ENCODE measurements at places on chromosomes 2 and 18.

DNA sequence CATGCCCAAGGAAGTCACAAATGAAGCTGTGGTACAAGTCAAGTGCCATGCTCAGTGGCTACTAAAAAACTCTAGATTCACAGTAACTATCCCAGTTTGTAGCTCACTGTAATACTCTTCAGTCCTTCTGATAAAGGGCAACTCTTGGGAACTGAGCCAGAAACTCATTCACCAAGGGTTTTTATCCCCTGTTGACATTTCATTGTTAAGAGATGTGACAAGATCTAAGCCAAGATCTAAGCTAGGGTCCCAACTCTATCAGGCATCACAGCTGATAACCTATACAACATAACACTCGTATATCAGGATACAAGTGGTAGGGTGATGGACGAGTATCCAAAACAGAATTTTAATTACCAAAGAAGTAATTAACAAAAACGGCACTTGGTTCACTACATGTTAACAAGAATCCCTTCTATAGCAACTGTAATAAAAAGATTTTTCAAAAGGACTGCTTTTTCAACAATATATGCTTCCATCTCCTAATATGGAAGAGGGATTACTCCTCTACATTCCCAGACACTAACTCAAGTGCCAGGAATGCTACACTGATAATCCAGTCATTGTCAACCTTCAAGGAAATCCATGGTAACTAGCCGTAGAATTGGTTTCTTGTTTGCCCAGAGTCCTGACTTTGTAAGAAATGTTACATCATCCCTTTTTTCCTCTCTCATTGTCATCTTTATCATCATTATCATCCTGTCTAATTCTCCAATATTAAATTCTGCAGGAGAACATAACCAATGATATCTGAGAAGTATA, 111.7 kb downstream of the CDH2 start:
- DNase-seq = no peak

DNA sequence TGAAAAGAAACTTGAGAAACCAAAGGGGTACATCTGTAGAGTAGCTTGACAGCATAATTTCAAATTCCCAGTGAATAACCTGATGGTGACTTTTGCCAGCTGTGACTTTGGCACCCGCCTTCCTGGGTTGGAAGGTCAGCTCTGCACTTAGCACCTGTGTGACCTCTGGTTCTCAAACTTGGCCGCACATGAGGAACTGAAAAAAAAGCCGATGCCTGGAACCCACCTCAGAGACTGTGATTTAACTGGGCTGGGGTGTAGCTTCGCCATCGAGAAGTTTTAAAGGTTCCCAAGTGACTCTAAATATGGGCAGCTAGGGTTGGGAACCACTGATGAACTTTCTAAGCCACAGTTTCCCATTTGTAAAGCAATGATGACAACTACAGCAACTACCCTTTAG, 6.5 kb downstream of the EFEMP1 start:
- DNase-seq = no peak

DNA sequence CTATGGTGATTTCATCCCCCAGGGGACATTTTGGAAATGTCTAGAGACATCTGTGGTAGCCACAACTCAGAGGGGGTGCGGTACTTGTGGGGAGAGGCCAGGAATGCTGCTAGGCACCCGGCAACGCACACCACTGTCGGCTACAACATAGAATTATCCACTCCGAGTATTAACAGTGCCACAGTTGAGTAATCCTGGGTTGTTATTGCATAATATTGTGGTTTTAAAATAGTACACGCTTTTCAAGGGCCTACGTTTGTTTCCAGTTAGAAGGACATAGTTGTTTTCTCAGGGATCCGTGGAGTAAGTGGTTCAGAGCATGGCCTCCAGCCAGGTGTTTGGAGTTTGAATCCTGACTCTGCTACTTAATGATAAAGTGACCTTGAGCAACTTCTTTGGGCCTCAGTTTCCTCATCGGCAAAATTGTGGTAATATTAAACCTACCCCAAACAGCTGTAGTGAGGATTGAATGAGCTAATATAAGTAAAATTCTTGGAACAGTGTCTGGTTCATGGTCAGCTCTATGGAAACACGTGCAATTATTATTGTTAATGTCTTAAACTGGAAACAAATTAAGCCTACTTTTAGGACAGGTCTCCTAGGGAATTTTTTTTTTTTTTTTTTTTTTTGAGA, 24.5 kb downstream of the CYP27A1 start:
- no peak for DNase-seq

DNA sequence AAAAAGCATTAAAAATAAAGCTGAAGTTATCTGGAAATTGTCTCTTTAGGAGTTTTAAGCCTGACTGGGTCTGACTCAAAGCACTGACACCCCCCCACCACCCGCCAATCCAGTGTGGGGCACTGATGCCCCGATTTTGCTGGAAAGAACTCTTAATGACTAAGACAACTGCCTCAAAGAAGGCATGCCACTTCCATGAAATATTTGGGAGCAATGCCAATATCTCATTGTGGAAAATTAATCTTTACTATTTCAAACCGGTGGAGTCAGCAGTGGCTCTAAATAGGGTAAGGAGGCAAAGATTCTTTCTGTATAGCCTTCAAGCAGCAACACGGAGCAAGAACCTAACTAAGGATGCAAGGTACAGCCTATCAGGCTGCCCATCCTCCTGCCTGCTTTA, 4.5 kb downstream of the FKBP7 start:
- no peak for DNase-seq

DNA sequence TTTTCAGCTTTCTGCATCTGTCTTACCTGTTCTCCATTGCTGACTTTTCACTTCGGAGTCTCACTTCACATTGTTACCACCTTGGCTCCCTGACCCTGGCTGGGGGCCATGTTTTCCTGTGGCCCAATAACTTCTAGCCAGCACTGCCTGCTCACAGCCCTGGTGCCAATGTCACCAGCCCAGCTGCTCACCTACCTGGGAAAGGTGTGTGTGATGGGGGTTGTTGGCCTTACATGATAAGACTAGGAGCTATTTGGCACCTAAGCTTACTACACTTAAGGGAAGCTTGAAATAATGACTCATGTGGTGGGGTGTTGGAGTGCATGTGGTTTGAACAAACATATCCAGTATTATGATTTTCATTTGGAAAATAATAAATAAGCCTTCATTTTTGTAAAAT, 37.5 kb upstream of the PGAP1 start:
- no peak for DNase-seq

DNA sequence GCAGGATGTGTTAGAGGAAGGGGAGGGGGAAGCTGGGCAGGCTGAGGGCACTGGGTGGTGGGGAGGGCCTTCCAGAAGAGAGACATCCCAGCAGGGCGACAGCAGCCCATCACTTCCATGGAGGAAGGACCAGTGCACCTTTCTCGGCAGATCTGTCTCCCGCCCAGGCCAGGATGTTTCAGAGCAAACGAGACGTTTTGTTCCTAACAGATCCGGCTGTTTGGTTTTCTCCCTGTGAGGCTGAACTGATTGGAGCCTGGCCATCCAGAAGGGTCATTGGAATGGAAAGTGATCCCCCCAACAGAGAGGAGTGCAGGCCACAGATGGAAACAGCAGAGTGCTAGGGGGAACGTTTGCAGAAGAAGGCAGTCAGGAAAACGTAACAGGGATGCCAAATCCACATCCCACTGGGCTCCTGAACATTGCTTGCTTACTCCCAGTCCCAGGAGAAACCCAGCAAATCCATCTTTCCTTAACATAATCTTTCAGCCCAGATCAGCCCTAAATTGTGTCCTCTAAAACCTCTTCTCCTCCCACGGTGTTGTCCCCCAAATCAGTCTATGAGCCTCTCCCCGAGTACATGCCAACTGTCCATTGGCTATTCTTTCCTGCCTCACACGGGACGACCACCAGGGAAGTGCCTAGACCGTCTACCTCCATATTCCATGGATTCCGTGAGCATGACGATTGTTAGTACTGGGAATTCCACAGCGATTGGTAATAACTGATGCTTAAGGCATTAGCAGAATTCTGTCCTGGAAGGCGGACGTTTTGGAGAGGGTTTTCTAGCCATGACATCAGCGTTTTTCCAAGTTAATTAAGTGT, 126.8 kb downstream of the SEPTIN10 start:
- no peak for DNase-seq

DNA sequence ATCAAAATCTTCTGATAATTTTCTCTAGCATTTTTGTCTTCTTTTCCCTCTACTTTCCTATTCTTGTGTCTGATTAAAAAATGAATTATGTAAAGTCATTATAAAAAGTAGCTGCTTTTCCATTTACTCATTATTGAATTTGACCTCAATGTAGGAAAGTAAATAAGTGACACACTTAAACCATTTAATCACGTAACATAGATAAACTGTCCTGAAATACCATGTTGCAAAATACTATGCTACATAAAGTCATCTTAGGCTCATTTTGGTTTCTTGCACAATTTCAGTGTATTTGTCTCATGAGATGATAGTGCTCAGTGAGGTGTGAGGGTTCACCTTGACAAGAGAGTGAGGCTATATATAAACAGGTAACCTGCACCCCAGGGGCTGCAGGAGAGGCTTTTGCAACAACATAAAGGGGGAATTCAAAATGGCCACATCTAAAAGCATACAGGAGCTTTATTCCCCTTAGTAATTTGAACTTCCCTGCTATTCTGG, 502.7 kb downstream of the RNF144A start:
- DNase-seq = no peak

DNA sequence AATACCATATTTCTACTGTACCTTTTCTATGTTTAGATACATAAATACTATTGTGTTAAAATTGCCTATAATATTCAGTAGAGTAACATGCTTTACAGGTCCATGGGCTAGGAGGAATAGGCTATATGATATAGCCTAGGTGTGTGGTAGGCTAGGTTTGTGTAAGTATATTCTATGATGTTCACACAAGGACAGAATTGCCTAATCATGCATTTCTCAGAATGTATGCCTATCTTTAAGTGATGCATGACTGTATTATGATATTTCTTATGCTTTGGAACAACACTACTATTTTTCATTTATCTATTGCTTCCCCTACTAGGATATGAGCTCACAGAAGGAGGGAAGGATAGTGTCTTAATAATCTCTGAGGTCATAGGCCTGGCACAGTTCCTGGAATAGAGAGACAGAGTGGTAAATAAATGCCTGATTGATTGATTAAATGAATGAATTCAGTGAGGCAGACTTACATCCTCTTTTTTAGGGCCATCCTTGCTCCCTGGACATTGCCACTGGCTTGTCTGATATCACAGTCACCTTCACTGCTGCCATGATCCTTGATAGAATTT, 121.0 kb downstream of the MYO3B start:
- DNase-seq = no peak

DNA sequence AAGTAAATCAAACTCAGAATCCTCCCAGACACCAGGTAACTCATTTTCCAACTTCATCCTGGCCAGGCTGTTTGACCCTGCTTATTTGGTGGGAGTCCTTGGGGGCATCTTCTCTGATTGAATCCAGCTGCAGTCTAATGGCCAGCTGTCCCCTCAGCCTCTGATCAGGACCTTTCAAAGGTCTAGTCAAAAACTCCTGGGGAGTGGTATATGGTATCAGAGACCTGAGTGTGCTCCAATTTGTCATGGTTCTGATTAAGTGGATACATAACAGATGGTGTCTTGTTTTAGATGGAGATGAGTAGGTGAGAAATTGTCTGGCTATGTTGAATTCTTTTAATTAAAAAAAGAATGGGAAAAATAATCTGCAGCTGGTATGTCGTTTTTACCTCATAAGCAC, 842.6 kb upstream of the ACVR2A start:
- DNase-seq = no peak
